ENCODE measurements at places on chromosomes 13 and 19.

DNA sequence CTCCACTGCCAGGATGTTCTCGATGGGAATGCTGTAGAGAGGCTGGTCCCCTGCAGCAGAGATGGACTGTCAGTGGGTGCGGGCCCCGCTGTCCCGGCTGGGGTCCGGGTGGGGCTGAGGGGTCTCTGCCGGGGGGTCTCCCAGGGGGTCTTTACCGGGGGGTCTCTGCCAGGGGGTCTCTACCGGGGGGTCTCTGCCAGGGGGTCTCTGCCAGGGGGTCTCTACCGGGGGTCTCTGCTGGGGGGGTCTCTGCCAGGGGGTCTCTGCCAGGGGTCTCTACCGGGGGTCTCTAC, 25.7 kb upstream of the C13orf46 start:
- no peak for DNase-seq

- no peak for DNase-seq
These were observed 73.0 kb downstream of the NALCN start for GRCh38 chr13:101343128-101343787.

DNA sequence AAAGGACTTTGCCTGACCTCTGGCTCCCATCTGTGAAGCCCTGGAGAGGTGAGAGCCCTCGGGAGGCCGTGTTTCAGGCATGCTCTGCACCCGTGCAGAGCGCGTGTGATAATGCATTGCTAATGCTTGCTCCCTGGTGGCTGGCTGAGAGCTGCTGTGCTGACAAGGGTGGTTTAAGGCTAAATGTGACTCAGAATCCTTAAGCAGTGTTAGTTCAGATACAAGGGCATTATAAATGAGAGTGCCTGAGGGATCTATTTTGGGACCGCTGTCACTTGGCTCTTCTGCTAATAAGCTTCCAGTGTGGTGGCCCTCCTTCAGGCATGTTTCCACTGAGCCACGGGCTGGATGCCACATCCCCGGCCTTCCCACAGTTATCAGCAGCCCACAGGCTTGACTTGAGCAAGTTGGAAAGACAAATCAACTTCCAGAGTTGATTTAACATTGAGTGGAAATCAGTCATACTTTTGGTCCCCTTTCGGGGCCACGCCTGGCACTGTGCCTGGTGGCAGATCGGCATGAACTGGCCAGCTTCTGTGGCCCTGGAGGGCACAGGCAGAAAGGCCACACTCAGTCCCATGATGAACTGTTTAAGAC, 17.0 kb downstream of the ALOX5AP start:
- DNase-seq, result no peak

- no peak for DNase-seq
These were observed 21.0 kb upstream of the NDFIP2 start for GRCh38 chr13:79459906-79460305.

DNA sequence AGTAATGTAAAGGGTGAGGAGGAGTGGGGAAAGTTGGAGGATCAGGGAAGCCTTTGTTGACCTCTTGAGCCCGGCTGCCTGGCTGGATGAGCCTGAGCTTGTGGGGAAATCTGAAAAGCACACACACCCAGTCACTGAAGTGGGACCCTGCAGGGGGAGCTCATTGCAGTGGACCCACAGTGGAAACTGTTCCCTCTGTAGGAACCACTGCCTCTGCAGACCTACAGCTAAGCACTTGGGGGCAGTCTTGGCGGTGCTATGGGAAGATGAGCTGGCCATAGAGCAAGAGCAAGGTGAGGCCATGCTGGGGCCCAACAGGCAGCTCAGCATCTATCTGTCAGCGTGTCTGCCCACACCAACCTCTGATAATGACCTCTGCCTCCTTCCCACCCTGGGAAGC, 294.8 kb downstream of the TSHZ3 start:
- DNase-seq, result peak; percentile 56

GRCh38 chr19:3575949-3576673, 3.4 kb downstream of the HMG20B start:
- DNase-seq, result no peak

- DNase-seq, result no peak
These were observed 2.4 kb upstream of the LYL1 start for GRCh38 chr19:13104848-13105711.

DNA sequence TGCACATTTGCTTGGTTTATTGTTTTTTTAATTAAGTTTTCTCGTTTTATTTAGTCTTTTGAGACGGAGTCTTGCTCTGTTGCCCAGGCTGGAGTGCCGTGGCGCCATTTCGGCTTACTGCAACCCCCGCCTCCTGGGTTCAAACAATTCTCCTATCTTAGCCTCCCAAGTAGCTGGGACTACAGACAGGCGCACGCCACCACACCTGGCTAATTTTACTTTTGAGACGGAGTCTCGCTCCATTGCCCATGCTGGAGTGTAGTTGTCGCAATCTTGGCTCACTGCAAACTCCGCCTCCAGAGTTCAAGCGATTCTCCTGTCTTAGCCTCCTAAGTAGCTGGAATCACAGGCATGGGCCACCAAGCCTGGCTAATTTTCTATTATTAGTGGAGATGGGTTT, 1.3 kb downstream of the RPS9 start:
- no peak for DNase-seq

DNA sequence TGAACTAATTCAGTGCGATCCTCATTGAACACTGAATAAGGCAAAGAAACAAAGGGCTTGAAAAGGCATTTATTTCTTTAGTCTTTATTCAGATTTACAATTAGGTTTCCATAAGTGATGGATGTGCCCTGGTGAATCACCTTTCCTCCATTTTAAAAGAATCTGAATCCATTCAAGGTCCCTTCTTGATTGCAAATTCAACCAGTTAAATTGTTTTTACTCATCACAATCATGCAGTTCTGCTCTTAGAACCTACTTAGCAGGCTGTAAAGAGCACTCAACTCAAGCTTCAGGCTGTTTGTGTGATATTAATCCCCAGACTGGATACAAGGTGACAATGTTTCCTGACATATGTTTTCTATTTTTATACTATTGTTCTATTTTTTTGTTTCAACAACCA, 321.0 kb downstream of the TBC1D4 start:
- DNase-seq, result no peak

GRCh38 chr19:39831679-39832078, 2.3 kb downstream of the DYRK1B start:
- DNase-seq, result no peak

- DNase-seq, result no peak
These were observed 1339.4 kb downstream of the EFNB2 start for GRCh38 chr13:105196052-105196451.

DNA sequence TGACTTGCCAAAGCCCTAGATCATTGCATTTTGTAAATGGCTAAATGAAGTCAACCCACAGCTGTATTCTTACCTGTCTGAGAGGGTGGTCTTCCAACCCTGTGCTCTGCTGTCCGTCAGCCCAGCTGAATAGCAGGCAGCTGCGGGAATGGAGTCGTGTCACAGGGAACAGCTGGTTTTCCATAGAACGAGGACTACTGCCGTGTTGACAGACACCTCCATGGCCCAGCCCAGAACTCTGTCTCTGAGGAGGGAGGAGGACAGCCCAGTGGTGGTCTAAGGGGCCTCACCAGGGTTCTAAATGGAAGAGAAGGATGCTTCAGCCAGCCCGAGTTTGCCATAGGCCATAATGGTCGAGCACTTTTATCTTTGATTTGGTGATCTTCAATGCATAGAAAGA, 110.7 kb downstream of the SLC7A1 start:
- no peak for DNase-seq

- DNase-seq, result no peak
These were observed 209.1 kb downstream of the UQCRFS1 start for GRCh38 chr19:29003641-29004409.

GRCh38 chr13:29920025-29920643, 69.7 kb upstream of the UBL3 start:
- DNase-seq, result no peak

- no peak for DNase-seq
These were observed 2.7 kb upstream of the RAP2A start for GRCh38 chr13:97431171-97431764.

DNA sequence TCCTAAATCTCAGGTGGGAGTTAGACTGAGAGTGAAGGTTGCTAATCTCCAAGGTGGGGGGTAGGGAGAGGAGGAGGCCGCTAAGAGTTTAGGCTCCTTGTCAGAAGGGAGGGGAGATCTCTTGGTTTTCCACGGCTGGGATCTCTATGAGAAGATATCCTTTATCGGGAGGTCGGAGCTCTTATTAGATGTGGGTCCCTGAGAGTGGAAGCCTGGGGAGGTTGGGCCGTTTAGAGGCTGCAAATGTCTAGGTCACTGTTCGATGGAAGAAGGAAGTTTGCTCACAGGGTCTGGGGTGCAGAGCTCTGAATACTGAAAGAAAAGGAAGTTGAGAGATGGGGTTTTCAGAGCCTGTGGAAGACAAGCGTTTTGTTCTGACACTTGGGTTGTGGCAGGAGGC, 3.8 kb downstream of the MYADM start:
- no peak for DNase-seq

All from AG04450 (cell line).